ENCODE measurements at places on chromosomes 16 and 17.
A peak's percentile ranks its signal among the peaks of the same experiment; 100 is the strongest.

DNA sequence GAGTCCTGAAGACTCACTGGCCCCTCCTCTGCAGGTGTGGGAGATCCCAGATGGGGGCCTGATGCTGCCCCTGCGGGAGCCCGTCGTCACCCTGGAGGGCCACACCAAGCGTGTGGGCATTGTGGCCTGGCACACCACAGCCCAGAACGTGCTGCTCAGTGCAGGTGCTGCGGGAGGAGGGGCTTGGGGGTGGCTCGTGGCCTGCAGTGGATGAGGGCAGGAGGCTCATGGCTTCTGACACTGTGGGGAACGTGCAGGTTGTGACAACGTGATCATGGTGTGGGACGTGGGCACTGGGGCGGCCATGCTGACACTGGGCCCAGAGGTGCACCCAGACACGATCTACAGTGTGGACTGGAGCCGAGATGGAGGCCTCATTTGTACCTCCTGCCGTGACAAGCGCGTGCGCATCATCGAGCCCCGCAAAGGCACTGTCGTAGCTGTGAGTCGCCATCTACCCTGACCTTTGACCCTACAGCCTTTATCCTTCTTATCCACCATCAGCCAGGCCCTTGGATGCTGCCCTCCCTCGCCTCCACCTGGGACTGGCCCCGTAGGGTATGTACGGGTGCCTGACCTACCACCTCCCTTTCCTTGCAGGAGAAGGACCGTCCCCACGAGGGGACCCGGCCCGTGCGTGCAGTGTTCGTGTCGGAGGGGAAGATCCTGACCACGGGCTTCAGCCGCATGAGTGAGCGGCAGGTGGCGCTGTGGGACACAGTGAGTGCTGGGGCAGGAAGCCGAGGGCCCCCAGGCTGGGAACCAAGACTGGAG lies 3.6 kb downstream of the CORO1A start:
- DNase-seq: peak; percentile 67

GRCh38 chr16:67429053-67429798 lies 1.7 kb upstream of the HSD11B2 start:
- DNase-seq: no peak

- no peak for DNase-seq
Observed at GRCh38 chr16:70391881-70392481, 45.3 kb downstream of the DDX19A start.

DNA sequence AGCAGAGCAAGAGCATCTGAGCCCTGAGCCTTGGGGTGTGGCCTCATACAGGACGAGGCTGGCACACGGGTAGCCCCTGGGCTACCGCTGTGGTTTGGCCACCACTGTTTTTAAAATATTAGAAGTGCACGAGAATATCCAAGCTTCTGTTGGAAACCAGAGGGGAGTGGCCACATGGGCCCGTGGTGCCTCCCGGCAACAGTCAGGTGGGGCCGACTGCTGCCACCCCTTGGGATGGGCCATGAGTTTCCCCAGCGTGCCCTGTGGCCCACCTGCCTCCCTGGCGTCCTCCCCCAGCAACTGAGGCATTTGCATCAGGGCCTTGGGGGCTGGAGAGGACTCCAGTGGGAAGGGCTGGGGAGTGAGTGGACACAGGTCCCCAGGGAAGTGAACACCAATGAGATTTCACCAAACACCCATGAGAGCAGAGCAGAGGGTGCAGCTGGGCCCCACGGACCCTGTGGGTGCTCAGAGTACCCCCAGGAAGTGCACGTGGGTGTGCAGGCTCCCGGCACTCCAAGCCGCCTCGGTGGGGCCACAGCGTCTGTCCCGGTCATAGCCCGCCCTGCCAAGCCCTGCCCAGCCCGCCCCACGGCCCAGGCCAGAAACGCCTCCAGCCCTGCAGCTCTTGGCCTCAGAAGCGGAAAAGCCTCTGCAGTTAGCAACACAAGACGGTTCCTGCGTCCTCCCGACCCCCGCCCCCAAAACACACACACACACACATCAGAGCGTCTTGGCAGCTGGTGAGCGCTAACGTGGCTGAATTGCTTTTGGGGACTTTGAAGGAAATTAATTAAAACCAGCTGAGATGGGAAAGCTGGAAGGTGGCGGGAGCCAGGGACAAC lies 22.7 kb downstream of the ZNF469 start:
- no peak for DNase-seq

GRCh38 chr16:30406795-30407101 lies 658 bp upstream of the ZNF771 start:
- no peak for DNase-seq

GRCh38 chr17:60823515-60823914 lies 145.9 kb downstream of the BCAS3 start:
- DNase-seq: no peak

GRCh38 chr17:7651665-7652387 lies 1.1 kb downstream of the ATP1B2 start:
- no peak for DNase-seq

DNA sequence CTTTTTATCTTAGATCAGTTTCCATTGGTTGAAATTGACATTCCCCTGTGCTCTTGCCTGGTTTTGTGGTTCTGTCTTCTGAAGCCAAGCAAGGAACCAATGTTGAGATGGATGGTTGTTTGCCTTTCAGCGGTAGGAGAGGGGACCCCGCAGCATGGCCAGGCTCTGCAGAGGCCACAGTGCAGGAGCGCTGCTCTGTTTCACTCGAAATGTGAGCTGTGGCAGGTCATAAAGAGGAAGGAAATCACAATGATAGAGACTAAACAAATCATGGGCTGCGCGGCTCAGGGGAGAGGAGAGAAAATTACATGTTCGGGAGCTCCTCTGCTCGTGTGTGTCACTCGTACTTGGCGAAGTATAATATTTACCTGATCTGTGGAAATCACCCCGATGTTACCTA lies 148.2 kb downstream of the SNX29 start:
- no peak for DNase-seq

DNA sequence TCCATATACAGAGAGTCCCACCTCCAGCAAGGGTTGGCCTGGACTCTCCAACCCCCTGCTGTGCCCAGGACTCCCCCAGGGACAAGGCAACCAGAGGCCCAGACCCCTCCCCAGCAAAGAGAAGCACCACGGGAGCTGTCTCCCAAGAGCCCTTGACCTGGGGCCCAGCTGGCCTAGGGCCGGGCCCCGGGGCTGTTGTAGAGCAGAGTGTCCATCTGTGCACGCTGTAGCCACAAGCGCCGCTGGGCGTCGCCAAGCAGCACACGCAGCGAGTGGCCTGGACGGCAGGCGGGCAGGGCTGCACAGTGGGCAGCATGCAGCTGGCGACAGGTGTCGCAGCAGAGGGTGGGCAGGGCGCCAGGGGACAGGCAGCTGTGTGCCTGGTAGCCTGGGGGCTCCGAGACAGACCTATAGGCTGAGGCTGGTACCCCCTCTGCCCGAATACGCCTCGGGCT lies 4.3 kb downstream of the SPATA2L start:
- DNase-seq: no peak

GRCh38 chr16:27366687-27367460 lies 35.1 kb upstream of the IL21R start:
- DNase-seq: no peak

GRCh38 chr16:86739808-86740207 lies 161.5 kb downstream of the FOXL1 start:
- no peak for DNase-seq

DNA sequence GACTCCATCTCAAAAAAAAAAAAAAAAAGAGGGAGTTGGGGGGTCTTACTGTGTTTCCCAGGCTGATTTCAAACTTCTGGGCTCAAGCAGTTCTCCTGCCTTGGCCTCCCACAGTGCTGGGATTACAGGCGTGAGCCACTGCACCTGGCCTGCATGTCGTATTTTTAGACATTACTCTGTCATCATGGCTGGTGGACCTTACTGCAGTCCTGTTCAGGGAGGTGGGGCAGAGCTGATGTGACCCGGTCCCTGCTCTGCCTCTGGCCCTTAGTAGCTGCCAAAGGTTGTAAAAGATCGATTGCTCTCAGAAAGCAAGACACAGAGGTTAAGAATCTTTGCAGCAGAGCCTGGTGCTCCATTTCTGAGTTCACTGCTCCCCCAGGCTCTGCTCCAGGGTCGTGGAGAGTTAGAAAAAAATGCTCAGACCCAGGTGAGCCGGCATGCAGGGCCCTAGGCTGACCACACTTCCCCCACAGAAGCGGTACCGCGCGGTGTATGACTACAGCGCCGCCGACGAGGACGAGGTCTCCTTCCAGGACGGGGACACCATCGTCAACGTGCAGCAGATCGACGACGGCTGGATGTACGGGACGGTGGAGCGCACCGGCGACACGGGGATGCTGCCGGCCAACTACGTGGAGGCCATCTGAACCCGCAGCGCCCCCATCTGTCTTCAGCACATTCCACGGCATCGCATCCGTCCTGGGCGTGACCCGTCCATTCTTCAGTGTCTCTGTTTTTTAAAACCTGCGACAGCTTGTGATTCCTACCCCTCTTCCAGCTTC lies 7.1 kb upstream of the LASP1NB start:
- DNase-seq: no peak

DNA sequence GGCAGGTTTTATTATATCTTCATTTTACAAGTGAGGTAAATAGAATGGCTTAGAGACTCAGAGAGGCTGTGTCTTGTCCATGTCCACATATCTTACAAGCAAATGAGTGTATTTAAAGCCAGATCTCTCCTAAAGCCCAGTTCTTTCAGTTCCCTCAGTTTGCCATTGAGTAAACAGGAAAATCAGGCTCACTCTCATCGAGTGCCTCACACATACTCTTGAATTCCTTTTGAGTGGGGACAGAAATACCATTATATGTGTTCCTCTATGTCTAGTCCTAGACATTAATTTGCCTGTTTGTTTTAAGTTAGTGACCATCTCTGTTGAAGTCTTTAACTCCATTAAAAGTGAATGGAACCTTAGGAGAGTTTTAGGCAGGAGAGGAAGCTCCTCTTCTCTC lies 40.1 kb downstream of the BPTF start:
- no peak for DNase-seq

DNA sequence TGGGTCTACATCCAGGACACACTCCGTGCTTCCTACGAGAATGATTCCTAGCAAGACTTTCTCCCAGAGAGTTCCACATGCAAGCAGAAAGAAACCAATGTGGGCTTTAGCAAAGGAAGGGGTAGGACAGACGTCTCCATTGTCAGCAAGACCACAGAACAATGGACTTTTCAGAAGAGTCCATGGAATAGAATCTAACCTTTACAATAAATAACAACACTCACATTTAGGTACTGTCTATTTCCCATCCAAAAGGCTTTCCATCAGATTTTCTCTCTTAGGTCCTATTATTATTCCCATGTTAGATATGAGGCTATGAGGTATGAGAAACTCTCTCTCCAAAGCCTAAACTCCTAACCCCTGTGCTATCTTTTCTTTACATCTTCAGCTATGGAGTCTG lies 360.9 kb downstream of the GRIN2A start:
- DNase-seq: no peak

DNA sequence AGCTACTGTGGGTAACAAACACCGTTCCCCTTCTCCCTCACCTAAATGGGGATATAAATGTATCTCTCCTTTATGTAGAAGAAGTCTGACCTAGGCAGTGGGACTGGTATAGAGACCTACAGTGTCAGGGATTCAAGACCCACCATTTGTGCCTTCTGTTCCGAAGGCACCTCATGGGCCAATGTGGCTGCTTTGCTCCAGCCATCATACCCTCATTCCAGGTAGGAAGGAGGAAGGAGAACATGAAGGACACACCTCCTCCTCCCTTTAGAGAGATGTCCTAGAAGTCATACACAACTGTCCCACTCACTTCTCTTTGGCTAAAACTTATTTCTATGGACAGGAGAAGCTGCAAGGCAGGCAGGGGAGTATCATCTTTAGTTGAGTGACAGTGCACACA lies 8.3 kb upstream of the CRISPLD2 start:
- DNase-seq: no peak
